Activated CD8-positive, alpha-beta memory T cell treated with anti-CD3 and anti-CD28 coated beads for 1 hour (primary cell): ENCODE measurements at places on chromosomes 6 and 20.

DNA sequence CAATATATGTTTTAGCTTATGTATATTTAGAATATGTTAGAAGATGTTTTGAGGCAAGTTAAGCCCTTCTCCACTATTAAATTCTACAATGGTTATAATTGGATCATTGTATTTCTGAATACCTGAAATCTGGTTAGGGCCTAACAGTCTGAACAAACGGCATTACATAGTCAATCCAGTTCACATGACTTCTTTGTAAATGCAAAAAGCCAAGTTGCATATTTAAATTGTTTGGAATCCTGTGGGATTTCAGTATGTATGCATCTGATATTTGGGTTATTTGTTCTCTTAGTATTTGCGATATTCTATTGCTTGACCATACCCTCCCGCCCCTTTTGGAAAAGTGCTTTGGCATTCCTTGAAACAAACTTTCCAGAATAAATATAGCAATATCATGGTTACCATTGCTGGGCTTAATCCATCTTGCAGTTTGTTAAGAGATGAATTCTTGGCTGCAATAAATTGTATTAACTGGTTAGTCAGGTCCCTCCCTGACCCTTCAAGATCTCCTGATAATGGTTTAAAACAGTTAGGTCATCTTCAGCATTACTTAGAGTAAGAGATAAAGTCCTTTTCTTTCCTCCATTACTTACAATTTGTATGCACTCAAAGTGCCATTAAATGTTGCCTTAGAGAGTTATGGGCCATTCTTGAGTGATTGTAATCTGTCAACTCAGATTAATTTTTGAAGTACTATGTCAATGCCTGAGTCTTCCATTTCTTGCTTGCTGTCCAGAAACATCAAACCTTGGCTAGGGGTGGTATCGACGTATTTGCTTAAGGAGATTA is 36.5 kb downstream of the LRRC1 start:
- DNase-seq: no peak

- DNase-seq: no peak
These were observed 8.5 kb downstream of the CD164 start for GRCh38 chr6:109373762-109374161.

GRCh38 chr6:108693430-108694154 is 132.9 kb downstream of the FOXO3 start:
- no peak for DNase-seq

DNA sequence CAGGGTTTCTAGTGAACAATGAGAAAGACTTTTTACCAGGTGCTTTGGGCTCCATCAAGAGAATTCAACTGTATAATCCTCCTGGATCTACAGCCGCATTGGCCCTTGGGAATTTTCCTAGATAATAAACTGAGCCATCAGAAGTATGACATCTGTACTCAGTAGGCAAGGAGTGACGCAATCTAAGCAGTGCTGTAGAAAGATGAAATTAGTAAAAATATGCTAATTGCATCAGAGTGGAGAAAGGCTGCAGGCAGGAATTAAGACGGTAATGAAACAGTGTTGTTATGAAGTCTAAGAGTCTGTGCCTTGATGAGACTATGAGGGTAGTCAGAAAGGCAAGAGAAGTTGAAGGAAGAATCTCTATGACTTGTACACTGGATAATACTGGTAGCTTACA is 507.9 kb upstream of the SOX4 start:
- DNase-seq: no peak

DNA sequence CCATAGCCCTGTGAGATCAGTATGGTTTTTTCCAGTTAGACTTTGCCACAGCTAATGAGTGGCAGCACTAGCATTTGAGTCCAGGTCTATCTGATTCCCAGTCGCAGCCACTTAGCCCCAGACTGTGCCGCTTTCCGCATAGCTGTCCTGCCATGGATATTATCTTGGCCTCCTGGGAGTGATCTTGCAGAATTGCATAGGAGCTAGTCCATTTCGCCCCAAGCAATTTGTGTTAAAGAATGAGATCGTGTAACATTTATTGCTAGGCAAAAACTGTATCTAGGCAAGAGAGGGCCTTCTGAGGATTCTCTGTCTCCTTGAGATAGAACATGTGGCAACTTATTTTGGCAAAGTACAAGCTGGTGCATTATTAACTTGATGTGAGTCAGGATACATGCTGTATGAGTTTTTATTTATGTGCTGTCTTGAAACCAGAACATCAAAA is 74.2 kb downstream of the EZR start:
- DNase-seq: no peak

- DNase-seq: no peak
These were observed 180.5 kb downstream of the OGFRL1 start for GRCh38 chr6:71468841-71469700.

GRCh38 chr6:14789996-14790395 is 455.9 kb upstream of the JARID2 start:
- DNase-seq: no peak

GRCh38 chr20:31721408-31722256 is 1.0 kb downstream of the BCL2L1 start:
- DNase-seq: no peak

DNA sequence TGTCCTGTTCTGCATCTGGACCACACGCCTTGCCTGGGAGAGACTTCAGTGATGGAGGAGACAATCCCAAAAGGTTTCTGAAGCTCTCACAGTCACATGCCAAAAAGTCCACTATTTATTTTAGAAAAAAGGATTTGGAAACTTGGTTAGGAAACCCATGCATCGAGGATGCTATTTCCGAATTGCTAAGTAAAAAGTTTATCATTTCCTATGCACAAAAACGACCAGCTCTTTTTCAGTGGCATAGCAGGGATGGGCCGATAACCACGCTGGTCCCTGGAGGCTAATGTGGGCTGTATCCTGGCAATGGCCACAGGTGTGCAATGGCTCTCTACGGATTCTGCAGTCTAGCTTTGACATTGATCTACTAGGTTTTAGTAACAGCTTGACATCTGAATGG is 33.9 kb downstream of the RAMACL start:
- DNase-seq: no peak

GRCh38 chr6:166104107-166104506 is 63.5 kb downstream of the TBXT start:
- DNase-seq: no peak

GRCh38 chr20:41000628-41001027 is 28.0 kb upstream of the TOP1 start:
- no peak for DNase-seq

GRCh38 chr6:170572704-170573466 is 11.6 kb downstream of the PDCD2 start:
- no peak for DNase-seq

DNA sequence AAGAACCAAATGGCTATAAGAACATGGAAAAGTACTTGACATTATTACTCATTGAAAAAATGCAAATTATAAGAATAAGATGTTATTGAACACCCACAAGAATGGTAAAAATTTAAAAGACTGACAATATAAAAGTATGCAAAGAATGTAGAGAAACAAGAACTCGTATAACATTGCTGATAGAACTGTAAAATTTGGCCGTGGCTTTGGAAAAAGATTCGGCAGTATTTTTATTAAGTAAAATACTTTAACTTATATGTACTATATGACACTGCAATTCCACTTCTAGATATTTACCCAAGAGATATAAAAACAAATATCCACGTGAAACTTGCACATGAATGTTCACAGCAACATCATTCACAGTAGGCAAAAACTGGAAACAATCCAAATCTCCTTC is 239.2 kb downstream of the TPBG start:
- no peak for DNase-seq

DNA sequence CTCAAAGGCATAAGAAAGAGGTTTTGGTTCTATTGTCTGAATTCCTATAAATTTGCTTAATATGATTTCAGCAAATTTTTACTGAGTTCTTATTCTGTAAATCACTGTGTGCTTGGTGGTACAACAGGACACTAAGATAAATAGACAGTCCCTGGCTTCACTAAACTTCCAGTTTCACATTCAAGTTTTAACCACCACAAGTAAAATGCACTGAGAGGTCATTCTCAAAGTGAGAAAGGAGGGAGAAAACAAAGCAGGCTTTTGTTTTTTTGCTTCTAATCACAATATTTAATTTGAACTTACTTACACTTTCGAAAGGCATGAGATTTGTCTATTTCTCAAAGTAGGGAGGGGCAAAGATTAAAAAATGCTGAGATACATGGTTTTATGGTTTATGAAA is 445.7 kb downstream of the CDC5L start:
- no peak for DNase-seq

GRCh38 chr20:51460569-51461265 is 81.8 kb downstream of the NFATC2 start:
- no peak for DNase-seq

- no peak for DNase-seq
These were observed 758 bp downstream of the GCLC start for GRCh38 chr6:53544217-53544469.

GRCh38 chr6:72619883-72620696 is 1.8 kb upstream of the KCNQ5 start:
- DNase-seq: peak; percentile 43

DNA sequence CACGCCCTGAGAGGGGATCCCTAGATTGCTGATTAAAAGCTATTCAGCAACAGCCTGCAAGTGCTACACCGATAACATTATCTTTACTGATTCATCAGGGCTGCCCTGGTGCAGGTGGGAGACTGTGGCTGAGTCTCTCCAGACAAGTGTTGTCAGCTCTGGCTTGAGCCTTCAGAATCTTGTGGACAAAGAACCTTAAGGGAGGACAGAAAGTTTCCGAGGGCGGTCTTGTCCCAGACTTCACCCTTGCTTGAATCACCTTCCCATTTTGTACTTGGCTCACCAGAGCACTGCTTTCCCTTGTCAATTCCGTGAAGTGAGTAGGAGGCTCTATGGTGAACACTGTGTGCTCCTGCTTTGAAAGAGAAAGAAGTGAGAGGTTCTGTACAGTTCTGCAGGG is 88.6 kb upstream of the PCSK2 start:
- no peak for DNase-seq

DNA sequence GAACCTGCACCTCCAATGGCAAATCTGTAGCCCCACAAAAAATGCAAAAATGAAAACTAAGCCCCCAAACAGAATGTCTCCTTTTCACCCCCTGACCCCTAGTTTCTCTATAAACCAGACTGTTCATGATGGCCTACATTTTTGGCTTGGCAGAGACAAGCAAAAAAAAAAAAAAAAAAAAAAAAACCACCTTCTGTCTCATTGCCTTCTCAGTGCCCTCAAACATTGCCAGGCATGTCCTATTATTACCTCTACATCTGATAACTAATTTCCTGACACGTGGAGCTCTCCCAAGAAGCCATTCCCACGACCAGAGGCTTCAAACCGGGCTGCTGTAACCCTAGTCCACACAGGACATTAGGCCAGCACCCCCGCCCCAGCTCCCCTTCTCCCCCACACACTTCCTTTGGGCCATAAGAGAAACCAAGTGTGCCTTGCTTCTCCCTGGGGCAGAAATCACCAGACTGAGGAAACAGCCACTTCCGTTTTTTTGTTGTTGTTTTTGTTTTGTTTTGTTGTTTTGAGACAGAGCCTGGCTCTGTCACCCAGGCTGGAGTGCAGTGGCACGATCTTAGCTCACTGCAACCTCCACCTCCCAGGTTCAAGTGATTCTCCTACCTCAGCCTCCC is 65.4 kb downstream of the GPR6 start:
- no peak for DNase-seq

DNA sequence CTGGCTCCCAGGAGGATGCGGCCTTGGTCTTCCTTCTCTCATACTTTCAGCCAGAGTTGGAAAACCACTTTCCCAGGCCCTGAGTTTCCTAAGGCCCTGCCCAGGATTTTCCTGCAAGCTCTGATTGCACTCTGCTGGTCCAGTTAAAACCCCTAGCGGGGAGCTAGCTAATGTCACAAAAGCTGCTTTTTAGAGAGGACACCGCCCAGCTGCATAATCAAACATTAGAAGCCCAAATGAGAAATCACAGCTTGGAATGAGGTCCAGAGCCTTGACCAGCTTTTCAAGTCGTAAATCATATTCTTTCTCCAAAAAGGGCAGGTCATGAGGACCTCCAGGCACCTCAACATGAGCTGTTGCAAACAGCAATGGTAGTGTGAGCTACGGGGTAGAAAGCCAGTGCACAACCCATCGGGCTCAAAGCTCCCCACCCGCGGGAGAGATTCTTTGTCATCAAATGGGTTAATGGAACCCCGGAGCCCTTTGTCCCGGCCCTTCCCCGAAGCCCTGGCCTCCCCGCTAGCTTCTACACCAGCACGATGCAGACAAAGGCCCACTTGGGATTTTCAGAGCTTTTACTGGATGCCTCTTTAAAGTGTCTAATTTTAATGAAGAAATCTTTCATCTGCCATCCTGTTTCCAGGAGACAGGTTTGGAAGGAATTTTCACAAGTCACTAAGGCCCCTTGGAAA is 134.0 kb downstream of the SCML4 start:
- DNase-seq: no peak

GRCh38 chr6:137829641-137830083 is 37.4 kb upstream of the TNFAIP3 start:
- no peak for DNase-seq

DNA sequence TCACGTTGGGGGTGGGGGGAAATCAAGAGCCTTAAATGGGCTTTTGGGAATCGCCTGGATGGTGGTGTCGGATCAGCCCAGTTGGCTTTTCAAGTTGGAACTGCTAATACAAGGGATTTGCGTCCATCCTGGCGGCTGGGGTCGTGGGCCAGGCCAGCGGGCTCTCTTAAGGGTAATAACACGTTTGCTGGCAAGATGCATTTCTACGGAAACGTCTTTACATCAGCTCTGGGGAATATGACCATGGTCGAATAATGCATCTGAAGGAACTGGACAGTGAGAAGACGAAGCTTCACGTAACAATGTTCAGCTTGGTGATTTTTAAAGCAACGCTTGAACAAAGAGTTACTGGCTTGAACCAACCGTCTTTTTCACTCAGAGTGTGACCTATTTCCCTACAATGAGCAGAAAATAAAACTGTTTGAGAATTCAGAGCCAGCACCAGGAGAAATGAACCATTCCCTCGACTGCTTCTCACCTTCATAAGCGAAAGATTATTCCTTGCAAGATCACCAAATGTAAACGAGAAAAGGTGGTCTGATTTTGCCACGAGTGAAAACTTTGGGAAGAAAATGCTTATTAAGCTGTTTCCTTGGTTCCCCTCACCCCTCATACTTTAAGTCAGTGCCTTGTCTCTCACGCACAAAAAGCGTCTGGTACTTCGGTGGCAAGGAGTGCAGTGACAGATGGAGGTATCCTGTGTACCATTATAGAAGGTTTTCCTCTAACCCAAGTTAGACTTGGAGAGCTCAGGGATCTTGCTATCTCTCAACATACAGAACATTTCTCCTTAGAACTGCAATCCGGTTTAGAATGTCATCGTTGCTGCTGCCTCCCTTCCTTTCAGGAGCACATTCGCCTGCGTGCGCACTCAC is 1.4 kb upstream of the MARCKS start:
- no peak for DNase-seq
